ENCODE measurements at places on chromosomes 4 and X. TPM values are rescaled to one million over a fixed set of nuclear protein-coding genes. Genes with fewer than 3 reads are reported as not detected.
A peak's percentile ranks its signal among the peaks of the same experiment; 100 is the strongest.

DNA sequence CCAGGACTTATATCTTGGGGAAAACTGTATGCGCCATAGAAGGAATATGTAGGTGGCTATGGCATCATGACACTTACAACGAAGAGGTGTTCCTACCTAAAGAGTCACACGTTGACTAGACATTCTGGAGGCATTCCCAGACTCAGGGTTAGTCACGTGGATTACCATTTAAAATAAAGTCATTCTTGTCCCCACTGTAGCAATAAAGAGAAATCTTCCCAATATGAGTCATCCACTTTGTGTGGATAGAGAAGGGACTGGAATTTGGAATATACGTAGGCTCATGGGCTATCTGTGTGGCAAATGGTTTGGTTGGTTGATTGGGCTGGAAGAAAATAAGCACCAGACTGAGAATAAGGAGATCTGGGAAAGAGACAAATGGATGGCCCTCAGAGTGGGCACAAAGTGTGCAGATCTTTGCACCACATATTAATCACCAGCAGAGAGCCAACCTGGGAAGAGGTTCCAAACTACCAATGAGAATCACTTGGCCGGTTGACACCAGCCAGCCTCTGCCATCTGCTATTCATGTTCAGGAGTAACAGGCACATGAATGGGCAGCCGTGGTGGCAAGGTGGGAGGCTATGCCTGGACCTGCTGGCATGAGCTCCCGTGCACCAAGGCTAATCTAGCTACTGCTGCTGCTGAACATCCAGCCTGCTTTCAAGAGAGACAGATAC, 41.0 kb downstream of the MTNR1A start:
- no peaks in the 10 kb centered on the region for H3K4me1 ChIP-seq
- no peaks in the 10 kb centered on the region for H3K36me3 ChIP-seq
- H3K4me3 ChIP-seq = no peak overlapping the region
- no peaks in the 10 kb centered on the region for H3K27me3 ChIP-seq
- no peak overlapping the region for H3K27ac ChIP-seq

Gene CLDN22
- polyA plus RNA-seq = not detected

Gene OTC
- polyA plus RNA-seq = 72.1 TPM

- no peak overlapping the region for H3K4me3 ChIP-seq
- peaks cover 4% of the 10 kb centered on the region for H3K4me1 ChIP-seq
- no peak overlapping the region for H3K27ac ChIP-seq
- no peaks in the 10 kb centered on the region for H3K36me3 ChIP-seq
- no peak for DNase-seq
- no peaks in the 10 kb centered on the region for H3K27me3 ChIP-seq
Measured at GRCh38 chr4:69536558-69536957, 40.9 kb upstream of the UGT2B4 start.

DNA sequence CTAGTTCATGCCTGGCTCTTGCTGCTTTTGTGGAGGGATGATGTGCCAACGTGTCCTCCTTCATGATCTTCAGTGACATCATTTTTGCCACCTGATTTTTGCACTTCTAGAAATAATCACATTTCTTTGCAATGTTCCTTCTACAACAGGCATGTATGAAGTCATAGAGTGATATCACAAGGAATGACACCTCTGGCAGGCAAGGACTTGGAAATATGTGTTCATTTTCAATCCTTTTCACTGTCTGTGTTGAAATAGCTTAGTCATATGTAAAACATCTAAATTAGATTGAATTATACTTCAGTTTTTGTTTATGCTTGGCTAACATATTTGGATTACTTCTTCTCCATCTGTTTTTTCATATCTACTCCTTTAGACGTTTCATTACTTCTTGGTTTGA, 221.2 kb upstream of the STK26 start:
- H3K4me1 ChIP-seq = peaks cover 8% of the 10 kb centered on the region
- no peak overlapping the region for H3K4me3 ChIP-seq
- H3K27ac ChIP-seq = no peak overlapping the region
- H3K27me3 ChIP-seq = no peaks in the 10 kb centered on the region
- H3K36me3 ChIP-seq = no peaks in the 10 kb centered on the region

DNA sequence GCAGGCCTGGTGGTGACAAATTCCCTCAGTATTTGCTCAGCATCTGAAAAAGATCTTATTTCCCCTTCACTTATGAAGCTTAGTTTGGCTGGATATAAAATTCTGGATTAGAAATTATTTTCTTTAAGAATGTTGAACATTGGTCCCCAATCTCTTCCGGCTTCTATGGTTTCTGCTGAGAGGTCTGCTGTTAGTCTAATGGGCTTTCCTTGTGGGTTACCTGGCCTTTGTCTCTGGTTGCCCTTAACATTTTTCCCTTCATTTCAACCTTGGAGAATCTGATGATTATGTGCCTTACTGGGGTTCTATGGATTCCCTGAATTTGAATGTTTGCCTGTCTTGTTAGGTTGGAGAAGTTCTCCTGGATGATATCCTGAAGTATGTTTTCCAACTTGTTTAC, 17.4 kb upstream of the TMPRSS11F start:
- DNase-seq = no peak
- no peak overlapping the region for H3K27ac ChIP-seq
- H3K27me3 ChIP-seq = no peaks in the 10 kb centered on the region
- no peaks in the 10 kb centered on the region for H3K36me3 ChIP-seq
- no peaks in the 10 kb centered on the region for H3K4me1 ChIP-seq
- no peak overlapping the region for H3K4me3 ChIP-seq

- no peaks in the 10 kb centered on the region for H3K4me1 ChIP-seq
- H3K27me3 ChIP-seq = no peaks in the 10 kb centered on the region
- no peak overlapping the region for H3K27ac ChIP-seq
- no peak overlapping the region for H3K4me3 ChIP-seq
Measured at GRCh38 chr4:48673537-48673936, 106.5 kb downstream of the FRYL start.

Gene BEX1
- 4.1 TPM for polyA plus RNA-seq

- H3K4me3 ChIP-seq = no peak overlapping the region
- DNase-seq = no peak
- no peaks in the 10 kb centered on the region for H3K36me3 ChIP-seq
- H3K27ac ChIP-seq = no peak overlapping the region
Measured at GRCh38 chr4:18394656-18395055, 373.1 kb upstream of the LCORL start.

Gene MECP2
- 8.8 TPM for polyA plus RNA-seq

GRCh38 chrX:38175139-38175538, 45.5 kb downstream of the SRPX start:
- H3K27me3 ChIP-seq = no peaks in the 10 kb centered on the region
- DNase-seq = no peak
- H3K27ac ChIP-seq = no peak overlapping the region

DNA sequence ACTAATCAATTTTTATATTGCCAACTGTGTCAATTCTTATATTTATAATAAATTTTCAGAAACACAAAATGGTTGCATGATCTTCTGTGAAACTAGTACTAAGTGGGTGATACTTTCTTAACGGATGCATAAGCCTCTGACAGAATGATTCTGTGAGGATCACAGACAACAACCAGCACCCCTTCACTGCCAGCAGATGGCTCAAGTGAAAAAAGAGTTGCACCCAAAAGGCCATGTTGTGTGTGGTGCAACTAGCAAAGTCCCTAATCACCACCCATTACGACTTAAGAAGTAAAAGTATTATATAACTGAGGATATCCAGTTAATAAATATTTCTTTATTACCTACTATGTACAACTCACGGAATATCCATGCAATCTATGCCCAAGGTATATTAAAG, 334.0 kb downstream of the PCDH19 start:
- no peak overlapping the region for H3K4me3 ChIP-seq
- H3K27me3 ChIP-seq = no peaks in the 10 kb centered on the region
- no peaks in the 10 kb centered on the region for H3K4me1 ChIP-seq

Gene ACE2
- 0.45 TPM for polyA plus RNA-seq

Gene TIMP1
- polyA plus RNA-seq = 213 TPM

DNA sequence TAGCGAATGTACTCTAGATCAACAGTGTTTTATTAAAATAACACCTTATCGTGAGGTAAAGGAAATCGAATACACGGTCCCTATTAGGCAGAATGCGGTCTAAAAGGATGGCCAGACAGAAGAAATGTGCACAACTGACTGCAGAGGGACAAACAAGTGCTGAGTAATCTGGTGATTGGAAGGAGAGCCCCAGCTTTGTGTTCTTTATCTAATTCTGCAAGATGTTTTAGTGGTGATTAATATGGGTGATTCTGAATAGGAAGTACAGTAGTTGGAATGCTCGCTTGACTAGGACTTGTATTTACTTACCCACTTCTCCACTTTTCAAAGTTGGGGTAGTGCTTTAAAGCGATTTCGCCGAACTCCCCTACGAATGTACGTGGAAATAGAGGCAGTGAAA, 1.2 kb downstream of the WDR44 start:
- no peaks in the 10 kb centered on the region for H3K36me3 ChIP-seq
- peak overlapping the region; percentile 92 for H3K27ac ChIP-seq
- H3K4me1 ChIP-seq = peaks cover 18% of the 10 kb centered on the region
- no peak for DNase-seq
- H3K27me3 ChIP-seq = no peaks in the 10 kb centered on the region

Gene ENOPH1
- 12.4 TPM for polyA plus RNA-seq
